Stimulated activated CD4-positive, alpha-beta T cell treated with anti-CD3 and anti-CD28 coated beads, Interleukin-1b, Interleukin-23, amount 100 ng/mL, for 1 hour (primary cell): ENCODE measurements at places on chromosomes 1 and 21.

DNA sequence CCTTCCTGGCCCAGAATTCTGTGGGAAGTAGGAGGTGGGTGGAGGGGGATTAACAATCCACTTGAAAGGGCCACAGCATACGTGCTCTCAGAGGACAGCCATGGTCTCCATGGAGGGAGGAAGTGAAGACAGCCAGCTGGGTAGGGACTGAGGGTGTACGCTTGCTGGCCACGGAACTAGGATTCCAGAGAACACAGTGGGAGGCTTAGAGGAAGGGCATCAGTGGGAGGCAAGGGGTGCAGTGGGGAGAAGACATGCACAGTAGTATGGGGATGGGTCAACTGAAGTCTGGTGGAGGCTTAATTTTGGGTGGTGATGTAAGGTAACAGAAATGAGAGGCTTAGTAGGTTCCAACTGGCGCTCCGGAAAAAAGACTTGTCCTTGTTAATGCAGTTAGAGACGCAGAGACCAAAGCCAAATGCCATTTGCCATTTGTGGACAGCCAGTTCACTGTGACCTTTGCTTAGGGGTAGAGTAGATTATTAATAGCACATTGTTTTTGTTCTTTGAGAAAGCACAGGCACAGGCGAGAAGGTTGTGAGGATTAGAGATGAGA is 103.0 kb downstream of the ZSCAN20 start:
- DNase-seq = no peak

- DNase-seq = no peak
These were observed 6.0 kb downstream of the TNN start for GRCh38 chr1:175073633-175074032.

GRCh38 chr1:203117611-203118575 is 9.6 kb upstream of the ADORA1 start:
- no peak for DNase-seq

DNA sequence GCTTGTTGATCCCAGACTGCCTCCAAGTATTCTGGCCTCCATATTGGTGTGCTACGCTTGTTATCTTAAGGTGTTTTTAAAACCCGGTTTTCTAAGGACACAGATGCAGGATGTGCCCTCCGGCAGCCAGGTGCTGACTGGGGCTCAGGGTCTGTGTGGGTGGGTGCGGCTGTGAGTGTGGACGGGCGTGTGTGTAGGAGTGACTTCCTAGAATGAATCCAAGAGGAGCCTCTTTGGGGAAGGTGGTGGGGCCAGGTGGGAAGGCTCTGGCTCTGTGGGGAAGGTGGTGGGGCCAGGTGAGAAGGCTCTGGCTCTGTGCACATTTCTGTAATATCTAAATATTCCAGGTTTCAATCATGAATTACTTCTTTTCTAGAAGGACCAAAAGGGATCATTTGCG is 12.8 kb upstream of the TSPEAR start:
- no peak for DNase-seq

DNA sequence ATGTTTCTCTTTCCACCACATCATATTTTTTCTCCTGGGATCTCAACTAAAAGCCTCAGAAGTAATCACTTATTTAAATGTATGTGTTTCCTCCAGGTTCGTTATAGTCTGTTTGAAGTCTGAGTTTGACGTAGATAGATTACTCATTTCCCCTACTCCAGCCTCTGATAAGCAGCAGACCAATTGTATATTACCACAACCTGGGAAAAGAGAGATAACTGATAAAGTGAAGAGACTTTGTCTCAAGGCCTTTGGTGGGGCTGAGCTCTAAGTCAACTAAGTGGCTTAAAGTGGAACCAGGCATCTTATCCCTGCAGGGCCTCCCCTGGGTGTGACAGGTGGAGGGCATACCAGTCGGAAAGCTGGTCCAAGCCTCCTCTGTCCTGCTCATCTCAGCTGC is 34.9 kb upstream of the CACNA1E start:
- no peak for DNase-seq

GRCh38 chr1:82646336-82646735 is 845.6 kb downstream of the ADGRL2 start:
- DNase-seq = no peak

- DNase-seq = no peak
These were observed 7.9 kb downstream of the RHEX start for GRCh38 chr1:206060844-206061243.

DNA sequence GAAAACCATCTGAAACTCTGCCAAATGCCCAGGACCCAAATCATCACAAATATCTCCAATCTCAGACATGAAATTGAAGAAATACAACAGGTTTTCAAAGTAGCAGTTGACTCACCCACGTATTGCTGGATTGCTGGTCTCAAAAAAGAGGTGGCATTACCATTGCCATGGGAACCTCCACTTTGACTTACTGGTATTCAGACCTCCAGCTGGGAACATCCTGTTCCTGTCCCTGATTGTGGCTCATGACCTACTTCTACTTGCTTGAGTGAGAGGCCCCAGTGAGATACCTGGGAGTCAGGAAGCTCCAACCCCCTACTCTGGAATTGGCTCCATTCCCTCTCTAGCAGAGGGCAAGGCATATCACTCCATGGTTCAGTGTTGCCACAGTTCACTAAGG is 64.6 kb downstream of the NMNAT2 start:
- no peak for DNase-seq

DNA sequence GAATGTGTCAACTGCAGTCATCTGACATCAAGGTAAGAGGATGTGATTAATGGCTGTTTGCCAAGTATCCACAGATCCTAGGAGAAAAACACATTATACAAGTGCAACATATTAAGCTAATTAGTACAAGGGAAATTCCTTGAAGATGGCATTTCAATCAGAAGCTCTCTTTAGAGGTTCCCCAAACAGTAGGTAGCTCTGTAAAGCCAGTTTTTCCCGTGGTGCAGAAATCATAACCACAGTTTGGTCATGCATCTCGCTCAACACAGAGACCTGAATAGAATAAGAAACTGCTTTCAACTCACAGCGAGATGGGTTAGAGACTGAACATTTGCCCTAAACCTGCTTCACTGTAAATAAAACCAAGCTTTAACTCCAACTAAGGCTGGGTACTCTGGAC is 230.5 kb upstream of the CAMK1G start:
- no peak for DNase-seq

DNA sequence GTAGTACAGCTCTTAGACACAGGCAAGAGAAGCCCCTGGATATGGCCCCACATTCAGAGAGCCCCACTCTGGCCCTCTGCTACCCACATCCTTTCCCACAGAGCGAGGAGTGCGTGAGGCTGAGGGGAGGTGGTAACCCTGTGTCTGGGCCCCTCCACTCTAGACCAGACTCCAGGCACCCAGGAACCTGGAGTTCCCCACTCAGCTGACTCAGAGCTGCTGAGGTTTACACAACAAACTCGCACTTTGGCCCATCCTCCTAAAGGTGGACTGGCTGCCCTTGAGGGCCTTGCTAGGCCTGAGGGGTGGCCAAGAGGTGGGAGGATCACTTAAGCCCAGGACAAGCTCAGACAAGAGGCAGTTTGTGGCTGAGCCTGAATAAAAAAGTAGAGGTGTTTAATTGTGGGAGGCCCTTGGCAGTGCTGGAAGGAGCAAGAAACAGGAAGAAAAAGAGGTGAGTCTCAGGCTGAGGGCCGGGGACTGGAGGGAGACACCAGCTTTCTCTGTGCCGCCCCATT is 10.7 kb downstream of the MR1 start:
- DNase-seq = no peak

GRCh38 chr1:93348104-93348728 is 2.5 kb downstream of the DR1 start:
- no peak for DNase-seq
